ENCODE measurements at places on chromosomes 7 and 10.

DNA sequence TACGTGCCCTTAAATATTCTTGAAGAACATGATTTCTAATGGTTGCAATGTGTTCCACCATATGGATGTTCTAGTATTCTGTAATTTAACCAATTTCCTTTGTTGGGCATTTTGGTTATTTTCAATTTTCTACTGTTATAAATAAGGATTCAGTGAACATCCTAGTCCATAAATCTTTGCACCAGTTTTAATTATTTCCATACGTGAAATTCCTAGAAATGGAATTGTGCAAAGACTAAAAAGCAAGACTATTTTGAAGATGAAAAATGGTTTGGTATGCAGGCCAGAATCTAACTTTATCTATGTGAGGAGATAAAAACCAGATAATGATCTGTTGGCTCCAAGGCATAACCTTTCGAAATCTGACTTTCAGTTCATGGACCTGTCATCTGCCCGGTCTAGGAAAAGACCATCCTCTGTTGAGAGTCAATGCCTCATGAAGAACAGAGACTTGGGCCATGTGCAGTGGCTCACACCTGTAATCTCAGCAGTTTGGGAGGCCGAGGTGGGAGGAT, 633.2 kb upstream of the NRP1 start:
- no peak for DNase-seq

DNA sequence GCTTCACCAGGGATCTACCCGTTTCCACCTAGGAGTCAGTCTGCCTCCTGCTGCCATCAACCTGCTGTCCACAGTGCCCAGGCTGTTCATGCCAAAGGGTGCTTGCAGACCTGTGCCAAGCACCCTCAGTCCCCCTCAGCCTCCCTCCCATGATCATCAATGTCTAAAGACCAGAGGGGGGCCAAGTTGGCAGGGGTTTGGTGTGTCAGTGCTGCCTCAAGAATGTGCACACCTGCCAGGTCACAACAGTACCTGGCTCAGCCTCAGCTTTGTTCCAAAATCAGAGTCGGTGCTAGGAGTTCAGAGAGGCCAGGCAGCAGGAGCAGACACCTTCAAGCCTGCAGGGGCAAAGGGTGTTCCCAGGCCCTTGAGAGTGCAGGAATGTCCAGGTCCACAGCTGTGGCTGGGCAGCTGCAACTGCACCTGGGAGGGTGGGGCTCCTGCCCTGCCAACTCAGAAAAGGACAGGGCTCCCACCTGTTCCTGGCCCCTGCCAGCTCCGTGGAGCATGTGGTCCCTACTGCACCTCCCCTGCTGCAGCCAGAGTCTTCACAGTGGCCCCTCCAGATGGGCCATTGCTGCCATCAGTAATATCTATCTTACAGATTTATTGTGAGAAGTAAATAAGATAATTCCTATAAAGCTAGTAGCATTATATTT, 219.5 kb downstream of the POLR1F start:
- no peak for DNase-seq

- DNase-seq: no peak
Measured at GRCh38 chr10:70162892-70163201, 7.5 kb downstream of the SAR1A start.

DNA sequence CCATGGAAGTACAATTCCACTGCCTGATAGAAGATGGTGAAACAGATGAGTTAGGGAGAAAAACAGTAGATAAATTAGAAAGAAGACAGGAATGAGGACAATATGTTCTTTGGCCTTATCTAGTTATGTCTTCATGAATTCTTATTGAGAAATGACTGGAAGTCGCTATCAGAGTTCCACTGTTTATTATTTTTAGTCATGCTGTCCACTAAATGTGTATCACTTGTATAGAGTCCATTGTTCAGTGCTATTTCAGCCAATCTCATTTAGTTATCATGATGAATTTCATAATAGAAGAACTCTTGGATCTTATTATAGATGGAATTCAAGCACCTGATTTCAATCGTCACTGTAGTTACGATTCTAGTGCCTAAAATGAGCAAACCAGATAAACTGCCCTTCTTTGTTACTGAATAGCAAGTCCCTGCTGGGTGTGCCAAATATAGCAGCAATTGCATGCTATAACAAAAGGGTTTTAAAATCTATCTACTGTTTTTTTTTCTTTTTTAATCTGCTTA, 177.7 kb upstream of the COL1A2 start:
- no peak for DNase-seq

DNA sequence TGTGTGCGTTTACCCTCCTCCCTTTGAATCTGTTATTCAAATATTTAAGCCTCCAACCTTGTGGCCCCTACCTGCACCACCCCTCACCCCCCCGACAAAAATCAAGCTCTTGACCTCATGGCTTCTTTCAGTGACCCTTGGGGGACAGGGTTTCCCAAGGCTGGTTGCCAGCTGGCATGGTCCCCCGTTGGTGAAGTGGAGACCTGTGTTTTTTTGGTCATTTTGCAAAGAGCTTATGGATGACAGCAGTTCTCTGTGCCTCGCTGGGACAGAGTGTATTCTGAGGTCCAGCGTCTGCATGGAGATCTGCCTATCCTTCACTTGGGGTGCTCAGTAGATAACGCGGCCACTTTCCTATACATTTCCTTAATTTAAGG, 111.0 kb downstream of the TCF7L2 start:
- no peak for DNase-seq

GRCh38 chr7:150717814-150718420, 1.5 kb downstream of the GIMAP1 start:
- DNase-seq: no peak

GRCh38 chr10:29595636-29596225, 39.0 kb downstream of the SVIL start:
- DNase-seq: no peak

- no peak for DNase-seq
Measured at GRCh38 chr10:78634389-78634815, 434.4 kb upstream of the ZMIZ1 start.

DNA sequence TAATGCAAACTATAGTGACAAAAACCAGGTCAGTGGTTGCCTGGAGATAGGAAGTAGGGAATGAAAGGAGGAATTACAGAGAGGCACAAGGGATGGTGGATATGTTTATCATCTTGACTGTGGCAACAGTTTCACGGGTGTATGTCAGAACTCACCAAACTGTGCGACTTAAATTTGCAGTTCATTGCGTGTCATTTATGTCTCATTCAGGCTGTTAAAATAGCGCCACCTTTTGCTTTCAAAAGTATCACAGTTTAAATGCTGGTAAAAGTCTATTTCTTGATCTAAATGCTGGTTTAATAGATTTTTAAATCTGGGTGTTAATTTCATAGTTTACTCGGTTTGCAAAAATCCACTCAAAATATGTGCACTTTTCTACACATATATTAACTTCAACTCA, 51.0 kb downstream of the PTTG1IP2 start:
- DNase-seq: no peak

- DNase-seq: no peak
Measured at GRCh38 chr10:128419466-128420019, 293.3 kb upstream of the MKI67 start.

DNA sequence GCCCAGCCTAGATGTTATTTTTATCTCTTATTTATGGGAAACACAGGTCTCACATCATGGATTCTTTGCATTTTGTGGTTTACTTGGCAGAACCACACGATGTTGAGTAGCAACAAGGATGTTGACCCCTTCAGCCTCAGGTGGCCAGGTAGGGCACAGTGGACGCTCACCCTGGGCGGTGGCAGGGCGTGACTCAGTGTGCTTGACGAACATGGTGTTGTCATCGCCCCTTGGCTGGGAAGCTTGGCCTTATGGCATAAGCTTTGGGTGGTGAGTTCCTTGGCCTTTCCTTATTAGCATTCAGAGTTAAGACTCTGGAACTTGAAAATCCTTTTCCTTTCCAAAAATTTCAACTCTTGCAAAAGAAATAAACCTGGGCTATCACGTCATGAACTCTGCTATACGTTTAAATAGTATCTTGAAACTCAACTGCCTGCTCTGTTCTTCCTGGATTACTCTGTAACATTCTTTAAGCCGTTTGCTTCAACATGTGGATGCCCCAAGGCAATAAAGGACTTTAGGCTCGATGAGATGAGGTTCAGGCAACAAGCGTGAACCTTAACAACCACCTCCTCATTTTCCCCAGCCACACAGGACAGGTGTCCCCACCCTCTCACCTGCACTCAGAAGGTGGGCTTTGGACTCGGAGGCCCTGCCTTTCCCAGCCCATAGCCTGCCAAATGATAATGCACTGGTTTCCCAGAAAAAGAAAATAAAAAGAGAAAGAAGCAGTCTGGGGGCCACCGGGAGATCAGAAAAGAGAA, 22.5 kb upstream of the ECHDC3 start:
- no peak for DNase-seq

- no peak for DNase-seq
Measured at GRCh38 chr7:1712907-1713501, 42.9 kb downstream of the ELFN1 start.

DNA sequence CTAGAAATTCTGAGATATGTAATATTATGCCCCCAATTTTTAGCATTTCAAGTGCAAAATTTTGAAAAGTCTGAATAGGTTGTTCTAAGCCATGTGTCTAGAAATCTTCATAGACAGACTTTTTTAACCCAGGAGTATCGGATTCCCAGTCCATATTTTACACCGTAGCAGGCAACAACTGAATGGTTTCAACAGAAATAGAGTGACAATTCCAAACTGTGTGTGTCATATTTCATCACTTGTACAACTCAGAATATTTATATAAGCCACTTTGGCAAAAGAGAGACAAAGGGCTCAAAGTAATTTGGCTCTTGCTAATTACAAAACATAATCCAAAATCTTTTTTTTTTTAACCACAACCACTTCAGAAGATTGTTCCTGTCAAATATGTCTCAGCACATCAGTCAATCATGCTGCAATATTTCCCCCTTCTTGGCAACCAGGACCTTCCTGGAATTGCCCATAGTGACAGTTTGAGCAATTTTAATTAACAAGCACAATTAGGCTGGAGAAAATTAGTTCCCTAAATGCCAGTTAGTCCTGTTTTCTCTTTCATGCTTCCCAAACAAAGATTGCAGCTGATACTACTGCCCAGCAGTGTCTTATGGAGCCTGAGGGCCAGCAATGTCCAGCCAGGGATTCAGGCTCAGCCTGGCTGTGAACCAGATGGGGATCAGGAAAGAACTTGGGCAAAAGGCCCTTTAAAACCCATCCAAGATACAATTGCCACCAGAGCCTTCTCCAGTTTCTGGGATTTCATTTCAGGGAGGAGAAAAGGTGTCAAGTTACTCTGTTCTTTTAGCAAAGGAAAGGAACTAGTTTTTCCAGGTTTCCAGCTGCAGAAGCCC, 533.3 kb upstream of the GHITM start:
- DNase-seq: no peak

- DNase-seq: no peak
Measured at GRCh38 chr7:105439174-105439893, 50.6 kb upstream of the SRPK2 start.

DNA sequence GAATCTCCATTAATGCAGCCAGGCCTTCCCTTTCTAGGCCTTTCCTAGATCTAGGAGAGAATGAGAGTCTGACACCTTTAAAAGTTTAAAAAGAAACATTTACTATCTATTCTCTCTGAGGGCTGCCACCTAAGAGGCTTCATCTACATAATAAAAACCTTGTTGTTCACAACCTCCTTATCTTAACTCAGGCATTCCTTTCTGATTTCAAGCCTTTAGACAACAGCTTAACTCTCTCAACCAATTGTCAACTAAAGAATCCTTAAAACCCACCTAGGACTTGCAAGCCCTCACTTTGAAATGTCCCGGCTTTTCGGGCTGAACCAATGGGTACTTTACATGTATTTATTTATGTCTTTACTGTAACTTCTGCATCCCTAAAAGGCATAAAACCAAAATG, 64.3 kb upstream of the RET start:
- no peak for DNase-seq

- DNase-seq: no peak
Measured at GRCh38 chr10:84966708-84967441, 638.5 kb downstream of the CCSER2 start.

DNA sequence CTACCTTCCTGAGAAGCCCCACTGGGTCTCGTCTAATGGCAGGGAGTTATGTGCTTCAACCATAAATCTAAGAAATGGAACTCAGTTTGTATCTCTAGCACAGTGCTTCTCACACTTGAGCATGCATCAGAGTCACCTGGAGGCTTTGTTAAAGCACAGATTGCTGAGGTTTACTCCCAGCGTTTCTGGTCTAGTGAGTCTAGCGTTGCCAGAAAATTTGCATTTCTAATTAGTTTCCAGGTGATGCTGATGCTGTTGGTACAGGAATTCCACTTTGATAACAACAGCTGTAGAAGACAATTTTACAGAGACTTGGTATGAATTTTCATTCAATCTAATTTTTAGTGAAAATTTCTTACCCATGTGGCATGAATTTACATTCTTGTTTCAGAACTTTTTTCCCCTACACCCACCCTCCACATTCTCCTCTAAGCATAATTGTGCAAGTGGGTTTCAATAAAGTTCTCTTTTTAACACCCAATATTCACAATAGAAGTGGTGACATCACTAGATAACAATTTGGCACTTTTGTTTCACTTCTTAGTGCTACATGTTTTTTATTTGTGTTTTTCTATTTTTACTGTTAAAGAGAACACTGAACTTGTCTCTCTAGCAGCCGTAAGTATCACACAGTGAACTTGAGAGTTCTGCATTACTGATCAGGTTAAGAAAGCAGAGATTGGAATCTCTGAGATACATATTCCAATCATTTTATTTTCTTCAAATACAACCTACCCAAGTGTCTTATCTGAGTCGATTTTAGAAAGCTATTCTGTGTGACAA, 48.4 kb upstream of the BET1 start:
- DNase-seq: no peak

DNA sequence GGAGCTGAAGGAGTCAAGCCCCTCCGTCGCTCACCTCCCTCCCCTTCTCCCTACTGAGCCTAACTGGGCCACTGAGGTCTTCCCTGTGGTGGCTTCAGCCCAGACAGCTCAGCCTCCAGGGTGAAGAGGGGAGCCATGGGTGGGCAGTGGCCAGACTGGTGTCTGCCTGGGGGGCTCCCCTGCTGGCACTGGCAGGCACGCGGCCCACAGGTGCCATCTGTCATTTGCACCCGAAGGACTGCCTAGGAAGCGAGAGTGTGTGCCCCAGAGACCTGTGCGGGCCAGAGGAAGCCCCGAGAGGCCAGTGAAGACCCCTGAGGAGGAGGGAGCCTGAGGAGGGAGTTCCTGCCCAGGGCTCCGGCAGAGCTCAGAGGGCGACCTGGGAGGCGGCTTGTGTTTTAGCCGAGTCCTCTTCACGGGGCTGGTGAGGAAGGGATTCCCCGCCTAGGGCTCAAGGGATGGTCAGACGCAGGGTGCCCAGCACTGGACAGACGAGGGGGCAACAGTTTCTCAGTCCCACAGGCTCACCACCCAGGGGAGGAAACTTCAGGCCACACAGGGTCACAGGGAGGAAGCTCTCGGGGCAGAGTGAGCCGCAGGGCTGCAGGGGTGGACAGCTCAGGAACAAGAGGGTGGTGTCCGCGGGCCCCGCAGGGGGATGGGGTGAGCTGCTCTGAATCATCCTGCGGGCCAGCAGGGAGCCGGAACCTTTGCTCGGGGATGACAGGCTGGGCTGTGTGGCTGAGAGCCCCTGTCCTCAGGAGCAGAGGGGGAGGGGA, 76.2 kb upstream of the PPP2R2D start:
- no peak for DNase-seq

GRCh38 chr10:29199941-29200679, 88.8 kb upstream of the LYZL1 start:
- no peak for DNase-seq
